ENCODE measurements at places on chromosomes 1 and 21.
A peak's percentile ranks its signal among the peaks of the same experiment; 100 is the strongest.

GRCh38 chr1:44524655-44525500, 119.8 kb downstream of the RNF220 start:
- no peak for DNase-seq

DNA sequence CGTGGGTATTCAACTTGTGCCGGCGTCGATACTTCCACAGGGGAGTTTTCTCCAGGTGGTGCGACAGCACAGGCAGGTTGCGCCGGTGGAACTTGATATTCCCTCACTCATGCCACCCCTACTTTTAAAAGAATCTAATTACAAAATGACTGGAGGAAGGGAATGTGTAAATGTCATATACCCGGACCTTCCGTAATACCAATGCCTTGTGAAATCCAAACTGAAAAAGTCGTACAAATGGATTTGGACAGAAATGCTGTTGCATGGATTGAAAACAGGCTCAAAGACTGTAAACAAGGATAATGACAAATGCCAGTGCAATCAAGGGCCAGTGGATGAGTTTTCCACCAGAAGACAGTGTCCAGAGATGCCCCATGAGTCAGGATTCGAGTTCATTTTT, 235.3 kb upstream of the USP25 start:
- no peak for DNase-seq

GRCh38 chr1:186306533-186306932, 68.5 kb downstream of the TPR start:
- DNase-seq = no peak

GRCh38 chr1:201149400-201149799, 4.9 kb downstream of the TMEM9 start:
- no peak for DNase-seq

DNA sequence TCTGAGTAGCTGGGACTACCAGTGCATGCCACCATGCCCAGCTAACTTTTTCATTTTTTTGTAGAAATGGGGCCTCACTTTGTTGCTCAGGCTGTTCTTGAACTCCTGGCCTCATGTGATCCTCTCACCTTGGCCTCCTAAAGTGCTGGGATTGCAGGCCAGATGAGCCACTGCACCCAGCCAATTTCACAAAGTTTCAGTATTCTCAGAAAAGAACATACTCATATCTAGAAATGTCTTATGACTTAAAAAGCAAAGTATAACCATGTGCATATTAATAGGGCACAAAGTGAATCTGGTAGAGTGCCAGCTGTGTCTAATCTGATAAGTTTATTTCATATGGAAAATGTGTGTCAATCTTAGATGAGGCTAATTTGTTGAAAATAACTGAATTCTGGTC, 87.5 kb upstream of the CACYBP start:
- no peak for DNase-seq

DNA sequence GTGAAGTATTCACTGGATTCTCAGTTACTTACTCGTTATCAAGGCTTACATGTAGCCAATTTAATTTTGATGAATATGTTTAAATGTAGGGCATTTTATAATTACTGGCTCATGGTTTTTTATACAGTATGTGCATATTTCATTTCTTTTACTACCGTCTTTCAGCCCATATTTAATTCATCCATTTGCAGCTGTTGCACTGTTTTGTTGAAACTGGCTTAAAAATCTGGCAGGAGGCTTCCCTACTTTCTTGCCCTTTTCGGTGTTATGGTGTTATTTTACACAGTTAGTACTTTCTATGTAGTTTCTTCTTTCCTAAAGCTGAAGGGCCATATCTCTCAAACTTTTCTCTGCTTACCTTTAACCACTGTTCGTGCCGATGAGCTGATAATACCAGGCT, 54.2 kb downstream of the ITSN1 start:
- DNase-seq = no peak

GRCh38 chr1:32351399-32352238, 10.7 kb downstream of the FAM229A start:
- peak; percentile 93 for DNase-seq

DNA sequence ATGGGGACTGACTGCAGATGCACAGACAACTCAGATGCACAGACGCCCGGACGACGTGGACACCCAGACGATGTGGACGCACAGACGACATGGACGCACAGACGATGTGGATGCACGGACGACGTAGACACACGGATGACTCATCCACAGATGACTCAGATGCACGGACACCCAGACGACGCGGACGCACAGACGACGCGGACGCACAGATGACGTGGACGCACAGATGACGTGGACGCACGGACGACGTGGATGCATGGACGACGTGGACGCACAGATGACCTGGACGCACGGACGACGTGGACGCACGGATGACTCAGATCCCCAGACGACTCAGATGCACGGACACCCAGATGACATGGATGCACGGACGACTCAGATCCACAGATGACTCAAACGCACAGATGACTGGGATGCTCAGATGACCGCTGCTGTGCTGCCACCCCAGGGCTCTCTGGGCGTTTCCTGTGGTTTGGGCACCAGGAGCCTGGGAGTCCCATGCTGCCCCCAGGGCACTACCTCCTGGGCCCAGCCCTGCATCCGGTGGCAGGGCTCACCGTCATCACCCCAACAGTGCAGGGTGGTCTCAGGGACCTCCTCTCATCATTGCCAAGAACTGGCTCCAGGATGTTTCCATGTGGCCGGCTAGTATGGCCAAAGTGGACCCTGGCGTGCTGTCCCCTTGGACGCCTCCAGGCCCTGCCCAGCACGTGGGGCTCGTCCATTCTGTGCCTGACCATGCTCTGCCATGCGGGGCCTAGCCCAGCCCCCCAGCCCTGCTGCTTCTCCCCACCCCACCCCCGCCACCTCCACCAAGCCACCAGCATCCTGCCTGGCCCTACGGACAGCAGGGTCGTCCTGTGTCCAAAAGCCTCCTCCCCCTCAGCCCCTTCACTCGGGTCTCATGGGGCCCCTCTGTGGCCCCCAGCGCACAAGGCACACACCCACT, 14.0 kb downstream of the FAAP20 start:
- no peak for DNase-seq

- DNase-seq = peak; percentile 65
These were observed 26.2 kb upstream of the SPATA6 start for GRCh38 chr1:48498096-48498791.

DNA sequence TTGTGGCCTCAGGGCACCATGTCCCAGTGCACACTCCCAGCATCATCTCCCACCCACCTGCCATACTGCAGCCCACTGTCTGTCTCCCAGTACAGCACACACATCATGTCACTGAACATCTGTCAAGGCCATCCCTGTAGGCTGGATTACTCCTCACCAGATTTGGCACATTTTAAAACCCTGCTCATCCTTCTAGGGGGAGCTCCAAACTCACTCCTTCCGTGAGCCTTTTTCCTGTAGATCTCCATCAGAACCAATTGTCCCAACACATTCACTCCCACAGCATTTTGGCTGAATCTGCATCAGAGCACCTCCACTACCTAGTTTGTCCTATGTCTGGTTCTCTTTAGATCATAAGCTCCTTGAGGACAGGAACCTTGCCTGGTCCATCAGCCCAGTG, 58.6 kb upstream of the GRIK3 start:
- DNase-seq = no peak

DNA sequence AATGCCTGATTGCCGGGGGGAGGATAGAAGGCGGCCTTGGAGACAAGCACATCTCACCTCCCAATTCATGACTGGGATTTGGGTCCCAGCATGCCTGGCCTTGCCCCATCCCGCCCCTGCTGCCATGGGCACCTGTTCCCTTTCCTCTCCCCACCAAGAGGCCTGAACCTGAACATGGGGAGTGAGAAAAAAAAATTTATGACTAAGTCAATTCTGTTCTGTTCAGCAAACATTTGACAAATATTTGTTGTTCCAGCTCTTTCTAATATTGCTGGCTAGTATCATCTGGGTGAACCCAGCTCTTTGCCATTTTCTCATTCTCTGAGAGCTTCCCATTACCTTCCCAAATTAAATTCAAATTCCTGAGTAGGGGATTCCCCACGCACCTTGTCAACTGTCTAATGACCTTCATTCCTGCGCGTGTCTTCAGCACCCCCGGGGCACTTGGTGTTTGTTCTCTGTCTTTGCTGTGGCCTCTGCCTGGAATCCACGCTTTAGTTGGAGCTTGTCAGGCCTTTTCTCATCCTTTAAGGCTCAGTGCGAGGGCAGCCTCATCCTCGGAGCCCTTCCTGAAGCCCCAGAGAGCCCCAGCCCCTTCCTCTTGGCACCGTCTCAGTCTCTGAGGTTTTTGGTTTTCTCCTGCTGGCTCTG, 42.8 kb downstream of the ARHGEF10L start:
- DNase-seq = no peak

DNA sequence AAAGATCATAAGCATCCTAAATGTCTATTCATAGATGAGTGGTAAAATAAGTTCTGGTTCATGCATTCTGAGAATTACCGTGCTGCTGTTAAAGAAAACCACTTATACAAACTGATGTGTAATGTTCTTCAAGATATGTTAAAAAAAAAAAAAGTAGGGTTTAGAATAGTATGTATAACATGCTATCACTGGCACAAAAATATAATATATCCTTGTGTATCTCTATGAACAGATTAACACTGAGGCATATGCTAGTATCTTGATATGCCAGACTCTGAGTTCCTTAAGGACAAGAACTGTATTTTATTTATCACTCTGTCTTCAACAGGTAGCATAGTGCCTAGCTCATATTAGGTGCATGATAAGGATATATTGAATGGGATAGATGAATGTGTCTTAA, 108.9 kb downstream of the HS2ST1 start:
- no peak for DNase-seq

DNA sequence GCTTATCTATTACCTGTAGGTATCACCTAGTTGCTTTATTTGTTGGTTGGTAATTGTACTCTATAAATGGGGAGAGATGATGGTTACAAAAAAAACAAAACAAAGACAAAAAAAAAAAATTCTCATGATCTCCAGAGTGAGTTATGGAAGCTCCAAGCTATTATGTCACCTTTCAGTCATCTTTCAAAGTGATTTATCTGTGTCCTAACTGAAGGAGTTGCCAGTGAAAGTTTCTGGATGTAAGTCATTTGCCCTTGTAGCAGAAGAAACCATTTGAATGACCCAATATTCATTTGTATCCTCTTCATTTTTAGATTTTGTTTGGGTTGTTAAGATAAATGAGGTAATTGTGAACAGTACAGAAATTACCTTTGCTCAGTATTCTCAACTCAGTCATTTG, 3.6 kb downstream of the SLC35F3 start:
- DNase-seq = no peak

GRCh38 chr1:183958958-183959357, 78.6 kb downstream of the COLGALT2 start:
- DNase-seq = no peak

DNA sequence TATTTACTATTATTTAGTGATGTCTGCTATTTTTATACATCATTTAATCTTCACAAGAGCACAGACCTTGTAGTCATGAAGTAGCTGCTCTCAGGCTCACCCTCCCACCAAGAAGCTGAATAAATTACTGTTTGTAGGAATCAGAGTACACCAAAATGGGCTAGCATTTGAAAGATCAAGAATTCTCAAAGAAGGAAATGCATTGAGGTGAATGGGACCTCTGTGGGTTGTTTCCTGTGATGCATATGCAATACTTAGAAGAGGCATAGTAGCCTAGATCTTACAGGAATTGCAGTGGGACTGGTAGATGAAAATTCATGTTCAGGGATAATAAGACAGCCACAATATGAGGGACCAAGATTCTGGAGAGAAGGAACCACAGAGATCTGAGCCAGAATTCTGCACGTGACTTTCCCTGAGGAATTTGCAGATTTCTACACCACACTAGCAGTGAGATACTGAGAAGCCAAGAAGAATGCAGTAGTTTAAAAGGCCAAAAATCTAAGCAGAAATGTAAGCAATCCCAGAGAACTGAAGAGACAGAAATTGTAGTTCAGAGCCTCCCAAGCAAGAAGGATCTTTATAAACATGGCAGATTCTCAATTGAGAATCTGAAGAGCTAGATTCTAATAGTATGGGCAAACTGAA, 307.0 kb downstream of the ST6GALNAC3 start:
- no peak for DNase-seq

GRCh38 chr1:214657299-214657698, 54.3 kb downstream of the CENPF start:
- no peak for DNase-seq

DNA sequence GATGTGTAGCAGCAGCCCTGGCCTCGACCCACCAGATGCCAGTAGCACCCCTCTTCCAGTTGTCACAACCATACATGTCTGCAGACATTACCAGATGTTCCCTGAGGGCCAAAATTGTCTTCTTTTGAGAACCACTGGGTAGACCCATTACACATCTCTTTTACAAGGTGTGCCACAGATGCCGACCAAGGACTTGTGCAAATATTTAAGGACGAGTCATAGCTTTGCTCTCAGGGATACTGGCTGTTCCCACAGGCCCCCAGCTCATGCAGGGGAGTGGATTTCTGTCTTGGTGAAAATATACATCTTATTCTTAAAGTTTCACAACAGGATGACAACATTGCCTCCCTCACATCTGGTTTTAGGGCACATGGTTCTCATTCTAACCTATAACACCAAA, 59.4 kb upstream of the ZBTB18 start:
- DNase-seq = no peak

DNA sequence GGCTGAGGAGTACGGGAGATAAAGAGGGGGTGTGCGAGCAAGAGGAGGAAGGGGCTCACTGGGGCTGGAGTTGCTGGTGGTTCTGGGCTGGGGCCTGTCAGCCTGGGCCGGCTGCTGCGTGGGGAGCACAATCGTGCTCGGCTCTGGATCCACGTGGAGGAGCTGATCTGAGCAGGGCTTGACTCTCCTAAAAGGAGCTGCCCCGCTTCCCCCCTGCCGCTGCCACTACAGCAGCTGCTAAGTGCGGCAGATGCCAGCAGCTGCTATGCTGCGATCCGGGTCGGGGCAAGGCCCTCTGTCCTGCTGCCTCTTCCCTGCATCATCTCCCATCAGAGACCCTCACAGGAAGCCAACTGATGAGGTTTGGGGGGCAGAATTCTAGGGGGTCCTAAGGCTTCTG, 165.9 kb downstream of the PCBP3 start:
- DNase-seq = no peak

DNA sequence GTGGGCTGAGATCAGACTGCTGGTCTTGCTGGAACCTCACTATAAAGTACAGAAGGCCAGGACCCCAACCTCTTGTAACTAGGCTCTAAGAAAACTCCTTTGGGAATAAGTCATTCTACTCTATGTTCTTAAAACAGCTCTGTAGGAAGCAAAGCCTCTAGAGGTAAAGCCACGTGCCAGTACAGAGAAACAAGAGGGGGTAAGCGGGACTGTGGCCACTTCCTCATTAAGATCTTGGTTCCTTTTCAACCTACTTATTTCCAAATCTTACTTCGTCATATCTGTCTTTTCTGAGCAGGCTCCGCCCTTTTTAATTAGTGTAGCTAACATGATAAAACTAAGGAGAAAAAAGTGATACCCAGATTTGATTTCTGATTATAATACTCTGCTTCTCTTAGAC, 3.8 kb downstream of the NCSTN start:
- DNase-seq = no peak

DNA sequence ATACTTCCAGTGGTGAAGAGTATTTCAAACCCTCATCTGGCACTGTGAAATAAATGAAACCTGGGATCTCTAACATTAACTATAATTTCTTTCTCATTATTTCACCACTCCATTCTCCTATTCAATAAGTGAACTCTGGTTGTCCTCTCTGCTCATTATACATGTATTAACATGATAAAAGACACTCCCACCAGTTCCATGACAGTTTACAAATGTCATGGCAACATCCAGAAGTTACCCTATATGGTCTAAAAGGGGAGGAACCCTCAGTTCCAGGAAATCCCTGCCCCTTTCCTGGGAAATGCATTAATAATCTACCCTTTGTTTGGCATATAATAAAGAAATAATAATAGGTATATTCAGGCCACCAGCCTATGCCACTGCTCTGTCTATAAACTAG, 62.7 kb upstream of the BRINP3 start:
- no peak for DNase-seq

- DNase-seq = no peak
These were observed 67.8 kb upstream of the BCAR3 start for GRCh38 chr1:93749487-93749886.

All from NCI-H1930 (cell line).